ENCODE measurements at places on chromosomes 6 and 20.

DNA sequence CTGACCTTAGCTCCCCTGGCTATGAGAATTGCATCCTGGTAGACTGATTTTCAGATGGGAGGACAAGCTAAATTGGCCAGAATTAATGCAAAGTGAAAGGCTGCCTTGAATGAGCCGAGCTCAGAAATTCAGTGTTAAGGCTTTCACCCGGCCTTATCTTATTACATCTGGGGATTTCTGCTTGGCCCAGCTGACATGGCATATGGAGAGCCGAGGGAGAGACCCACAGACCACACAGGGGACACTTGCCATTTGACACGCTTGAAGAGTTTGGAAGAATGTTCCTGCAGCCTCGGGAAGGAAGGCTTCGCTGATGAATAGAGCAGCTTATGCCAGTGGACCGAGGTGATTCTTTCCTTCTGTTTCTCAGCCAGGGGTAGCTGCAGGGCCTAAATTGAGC lies 9.0 kb downstream of the MOCS3 start:
- no peak for DNase-seq

DNA sequence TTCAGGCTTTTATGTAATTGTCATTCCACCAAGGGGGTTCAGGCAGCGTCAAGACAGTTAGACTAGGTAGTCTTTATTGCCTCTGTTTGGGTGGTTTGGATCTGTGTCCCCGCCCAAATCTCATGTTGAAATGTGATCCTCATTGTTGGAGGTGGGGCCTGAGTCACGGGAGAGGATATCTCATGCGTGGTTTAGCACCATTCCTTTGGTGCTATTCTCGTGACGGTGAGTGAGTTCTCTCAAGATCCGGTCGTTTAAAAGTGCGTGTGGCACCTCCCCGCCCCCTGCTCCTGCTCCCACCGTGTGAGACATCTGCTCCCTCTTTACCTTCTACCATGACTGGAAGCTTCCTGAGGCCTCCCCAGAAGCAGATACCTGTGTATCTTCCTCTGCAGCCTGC lies 51.3 kb upstream of the FOXC1 start:
- DNase-seq, result no peak

DNA sequence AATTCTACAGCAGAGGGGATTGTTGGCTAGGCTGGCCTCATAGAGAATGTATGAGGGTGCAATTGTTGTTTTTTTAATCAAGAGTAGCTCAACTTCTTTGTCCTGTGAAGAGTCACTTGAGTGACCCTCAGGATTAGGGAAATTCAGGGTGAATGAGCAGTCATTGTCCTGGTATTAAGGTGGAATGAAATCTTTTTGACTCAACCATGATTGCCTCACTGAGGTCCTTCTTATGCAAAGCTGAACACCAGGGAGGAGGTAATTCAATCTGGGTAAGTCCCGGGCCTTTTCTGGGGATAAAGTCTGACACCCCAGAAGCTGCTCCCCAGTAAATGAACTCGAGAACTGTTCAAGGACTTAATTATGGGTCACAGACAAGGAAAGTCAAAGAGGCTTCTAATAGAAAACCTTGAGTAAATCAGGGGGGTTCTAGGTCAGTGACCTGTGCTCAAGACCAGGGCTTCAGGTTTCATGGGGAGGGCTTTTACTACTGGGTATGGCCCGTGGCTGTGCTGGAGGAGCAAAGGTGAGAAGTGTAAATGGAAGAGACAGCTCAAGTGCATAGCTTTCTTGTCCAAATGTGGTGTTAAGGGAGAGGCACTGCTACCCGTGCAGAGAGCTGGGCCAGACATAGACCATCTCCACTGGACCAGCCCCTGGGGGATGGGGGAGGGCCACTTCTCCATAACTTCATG lies 25.3 kb upstream of the ZBTB24 start:
- no peak for DNase-seq

DNA sequence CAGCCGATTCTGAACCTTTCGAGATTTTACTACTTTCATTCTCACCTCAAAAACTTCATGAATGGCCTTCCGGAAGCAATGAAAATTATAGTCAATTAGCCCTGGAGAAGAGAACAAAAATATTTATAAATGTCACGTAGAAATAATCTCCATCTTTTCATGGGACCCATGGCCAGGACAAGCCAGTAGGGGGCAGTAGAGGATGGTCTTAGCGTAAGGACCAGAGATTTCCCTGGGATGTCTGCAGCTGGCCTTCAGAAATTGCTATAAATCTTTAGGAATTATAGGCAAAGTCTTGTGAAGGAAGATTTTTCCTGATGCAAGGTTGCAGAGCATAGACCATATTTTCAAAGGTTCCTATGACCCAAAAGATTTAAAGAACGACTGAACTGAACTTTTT lies 15.6 kb upstream of the UBE2J1 start:
- no peak for DNase-seq

All from GDM1 (cell line).